ENCODE measurements at places on chromosomes 6 and 20. TPM values are rescaled to one million over a fixed set of nuclear protein-coding genes. Genes with fewer than 3 reads are reported as not detected.
A peak's percentile ranks its signal among the peaks of the same experiment; 100 is the strongest.

- DNase-seq: peak; percentile 29
- H3K36me3 ChIP-seq: no peaks in the 10 kb centered on the region
- H3K4me3 ChIP-seq: no peak overlapping the region
- peaks cover 5% of the 10 kb centered on the region for H3K4me1 ChIP-seq
- H3K27ac ChIP-seq: no peak overlapping the region
- peaks cover 9% of the 10 kb centered on the region for H3K27me3 ChIP-seq
Observed at GRCh38 chr6:1586256-1586655, 23.5 kb upstream of the FOXC1 start.

DNA sequence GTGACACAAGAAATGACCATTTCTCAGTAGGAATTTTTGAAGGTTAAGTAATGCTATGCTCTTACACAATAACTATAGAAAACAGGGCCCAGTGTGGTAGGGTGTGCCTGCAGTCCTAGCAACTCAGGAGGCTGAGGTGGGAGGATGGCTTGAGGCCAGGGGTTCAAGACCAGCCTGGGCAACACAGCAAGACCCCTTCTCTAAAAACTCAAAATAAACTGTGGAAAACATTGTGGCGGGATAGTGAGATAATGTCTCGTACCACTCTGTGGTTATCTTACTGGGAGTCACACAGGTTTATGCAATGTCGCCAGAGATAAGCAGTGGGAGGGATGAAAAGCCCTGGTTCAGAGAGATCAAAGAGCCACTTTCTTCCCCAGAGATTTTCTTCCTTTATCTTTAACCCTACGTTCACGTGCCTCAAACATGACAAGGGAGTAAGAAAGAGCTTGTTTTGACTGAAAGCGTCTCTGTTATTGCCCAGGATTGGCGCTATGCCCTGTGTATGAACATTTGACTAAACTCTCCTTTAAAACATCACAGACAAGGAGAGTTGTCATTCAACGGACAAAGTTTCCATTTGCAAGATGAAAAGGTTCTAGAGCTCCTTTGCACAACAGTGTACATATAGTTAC, 13.9 kb downstream of the GCM1 start:
- H3K27me3 ChIP-seq: no peaks in the 10 kb centered on the region
- H3K27ac ChIP-seq: no peak overlapping the region
- DNase-seq: no peak
- no peak overlapping the region for H3K4me3 ChIP-seq
- peaks cover 5% of the 10 kb centered on the region for H3K4me1 ChIP-seq

Gene SCRT2
- not detected for total RNA-seq

DNA sequence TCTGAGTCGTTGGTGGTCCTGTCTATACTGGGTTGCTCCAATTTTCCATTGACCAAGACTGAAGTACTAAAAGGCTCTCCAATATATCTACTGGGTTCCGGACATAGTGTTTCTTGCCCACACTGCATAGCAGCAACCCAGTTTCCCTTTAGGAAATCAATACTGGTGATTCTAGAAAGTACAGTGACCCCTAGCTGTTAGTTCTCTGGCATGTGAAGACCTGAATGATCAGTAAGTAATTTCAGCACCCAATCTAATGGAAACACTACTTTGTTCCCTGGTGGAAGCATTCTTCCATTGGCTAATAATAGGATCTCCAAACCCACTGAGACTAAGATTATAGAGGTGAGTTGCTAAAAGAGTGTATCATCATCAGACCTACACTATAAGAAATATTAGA, 40.8 kb upstream of the STMND1 start:
- DNase-seq: no peak
- H3K36me3 ChIP-seq: no peaks in the 10 kb centered on the region
- H3K4me1 ChIP-seq: no peaks in the 10 kb centered on the region
- no peak overlapping the region for H3K27ac ChIP-seq
- peaks cover 9% of the 10 kb centered on the region for H3K27me3 ChIP-seq

- DNase-seq: no peak
- no peaks in the 10 kb centered on the region for H3K4me1 ChIP-seq
- H3K36me3 ChIP-seq: no peaks in the 10 kb centered on the region
- H3K27ac ChIP-seq: no peak overlapping the region
- H3K4me3 ChIP-seq: no peak overlapping the region
Observed at GRCh38 chr6:128743974-128744765, 138.8 kb upstream of the LAMA2 start.

GRCh38 chr20:380763-381580, 412 bp downstream of the TRIB3 start:
- peak overlapping the region; percentile 76 for H3K27ac ChIP-seq
- H3K27me3 ChIP-seq: peaks cover 21% of the 10 kb centered on the region
- DNase-seq: peak; percentile 75
- no peaks in the 10 kb centered on the region for H3K36me3 ChIP-seq

DNA sequence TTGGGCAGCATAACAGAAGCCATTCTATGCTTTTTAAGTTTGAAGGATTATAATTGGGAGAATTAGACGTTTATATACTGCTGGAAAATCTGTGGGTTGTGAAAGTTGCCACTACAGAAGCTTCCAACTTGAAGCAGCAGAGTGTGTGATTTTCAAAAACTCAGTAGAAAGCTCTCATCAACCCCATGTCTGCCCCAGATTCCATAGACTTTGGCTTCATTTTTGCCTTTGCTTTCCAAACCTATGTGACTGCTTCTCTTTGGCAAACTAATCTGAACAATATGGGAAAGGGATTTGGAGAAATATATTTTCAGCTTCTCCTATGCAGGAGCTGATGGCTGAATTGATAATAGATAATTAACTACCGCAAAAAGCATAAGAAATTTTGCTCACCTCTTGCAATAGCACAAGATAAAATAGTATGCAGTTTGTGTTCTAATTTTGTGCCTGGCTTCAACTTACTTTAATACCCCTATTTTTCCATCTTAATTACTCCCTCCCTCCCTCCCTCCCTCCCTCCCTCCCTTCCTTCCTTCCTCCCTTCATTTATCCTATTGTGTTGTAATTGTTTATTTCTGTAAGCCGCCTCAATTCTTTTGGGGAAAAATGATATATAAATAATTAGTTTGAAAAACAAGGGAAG, 214.1 kb upstream of the HS3ST5 start:
- DNase-seq: no peak
- peaks cover 13% of the 10 kb centered on the region for H3K4me1 ChIP-seq
- no peaks in the 10 kb centered on the region for H3K27me3 ChIP-seq
- H3K4me3 ChIP-seq: no peak overlapping the region
- H3K27ac ChIP-seq: no peak overlapping the region
- no peaks in the 10 kb centered on the region for H3K36me3 ChIP-seq

Gene MRPS18B
- total RNA-seq: 39.8 TPM

GRCh38 chr20:37396416-37397075, 50.6 kb downstream of the SRC start:
- peak overlapping the region; percentile 86 for H3K27ac ChIP-seq
- no peaks in the 10 kb centered on the region for H3K27me3 ChIP-seq
- DNase-seq: peak; percentile 90
- peaks cover 23% of the 10 kb centered on the region for H3K4me1 ChIP-seq
- H3K4me3 ChIP-seq: peak overlapping the region; percentile 76

Gene HBS1L
- total RNA-seq: 71.0 TPM

DNA sequence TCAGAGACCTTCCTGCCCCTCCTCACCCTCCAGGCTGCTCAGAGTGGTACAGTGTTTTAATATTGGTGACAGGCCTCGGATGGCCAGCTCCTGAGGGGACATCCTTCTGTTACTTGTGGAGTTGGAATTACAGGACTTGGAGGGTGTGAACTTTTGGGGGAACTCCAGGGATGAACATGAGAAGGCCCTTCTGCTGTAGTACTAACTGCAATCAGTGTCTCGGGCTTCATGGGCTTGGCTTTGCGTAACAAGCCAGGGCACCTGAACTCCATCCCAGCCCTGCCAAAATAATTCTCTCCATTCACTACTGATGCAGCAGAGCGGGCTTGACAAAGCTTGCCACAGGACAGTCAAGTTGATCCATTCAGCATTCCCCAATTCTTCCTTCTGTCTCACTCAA, 28.6 kb downstream of the SLC22A23 start:
- H3K4me3 ChIP-seq: no peak overlapping the region
- DNase-seq: no peak
- H3K27me3 ChIP-seq: no peaks in the 10 kb centered on the region
- H3K36me3 ChIP-seq: peaks cover 7% of the 10 kb centered on the region
- H3K4me1 ChIP-seq: peaks cover 66% of the 10 kb centered on the region
- H3K27ac ChIP-seq: peak overlapping the region; percentile 75

Gene THBD
- 1.5 TPM for total RNA-seq

DNA sequence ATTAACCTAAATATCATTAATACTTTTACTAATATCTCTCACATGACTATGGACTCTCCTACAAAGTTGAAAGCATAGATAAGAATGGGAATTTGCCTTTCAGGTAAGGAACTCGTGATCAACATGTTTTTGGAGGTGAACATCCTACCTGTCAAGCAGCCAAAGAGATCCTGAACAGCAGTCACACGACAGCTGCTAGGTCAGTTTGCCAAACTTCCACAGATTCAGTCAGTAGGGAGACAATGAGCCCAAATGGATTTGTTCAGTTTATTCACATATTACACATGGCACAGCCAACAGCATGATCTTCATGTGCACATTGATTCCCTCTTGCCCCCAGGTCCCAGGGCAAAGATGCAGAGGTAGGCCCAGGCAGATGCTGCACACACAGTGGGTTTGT, 86.1 kb upstream of the LOC128125822 start:
- H3K4me1 ChIP-seq: no peaks in the 10 kb centered on the region
- H3K36me3 ChIP-seq: no peaks in the 10 kb centered on the region
- peaks cover 37% of the 10 kb centered on the region for H3K27me3 ChIP-seq
- no peak overlapping the region for H3K4me3 ChIP-seq

- peak overlapping the region; percentile 65 for H3K27ac ChIP-seq
- no peaks in the 10 kb centered on the region for H3K27me3 ChIP-seq
- H3K4me1 ChIP-seq: peaks cover 51% of the 10 kb centered on the region
- DNase-seq: no peak
- H3K4me3 ChIP-seq: peak overlapping the region; percentile 30
Observed at GRCh38 chr6:47484616-47485015, 7.0 kb downstream of the CD2AP start.

Gene CRISP3
- 120 TPM for total RNA-seq

GRCh38 chr6:43658161-43658560, 13.3 kb downstream of the RSPH9 start:
- H3K27ac ChIP-seq: no peak overlapping the region
- no peak for DNase-seq
- H3K27me3 ChIP-seq: no peaks in the 10 kb centered on the region

DNA sequence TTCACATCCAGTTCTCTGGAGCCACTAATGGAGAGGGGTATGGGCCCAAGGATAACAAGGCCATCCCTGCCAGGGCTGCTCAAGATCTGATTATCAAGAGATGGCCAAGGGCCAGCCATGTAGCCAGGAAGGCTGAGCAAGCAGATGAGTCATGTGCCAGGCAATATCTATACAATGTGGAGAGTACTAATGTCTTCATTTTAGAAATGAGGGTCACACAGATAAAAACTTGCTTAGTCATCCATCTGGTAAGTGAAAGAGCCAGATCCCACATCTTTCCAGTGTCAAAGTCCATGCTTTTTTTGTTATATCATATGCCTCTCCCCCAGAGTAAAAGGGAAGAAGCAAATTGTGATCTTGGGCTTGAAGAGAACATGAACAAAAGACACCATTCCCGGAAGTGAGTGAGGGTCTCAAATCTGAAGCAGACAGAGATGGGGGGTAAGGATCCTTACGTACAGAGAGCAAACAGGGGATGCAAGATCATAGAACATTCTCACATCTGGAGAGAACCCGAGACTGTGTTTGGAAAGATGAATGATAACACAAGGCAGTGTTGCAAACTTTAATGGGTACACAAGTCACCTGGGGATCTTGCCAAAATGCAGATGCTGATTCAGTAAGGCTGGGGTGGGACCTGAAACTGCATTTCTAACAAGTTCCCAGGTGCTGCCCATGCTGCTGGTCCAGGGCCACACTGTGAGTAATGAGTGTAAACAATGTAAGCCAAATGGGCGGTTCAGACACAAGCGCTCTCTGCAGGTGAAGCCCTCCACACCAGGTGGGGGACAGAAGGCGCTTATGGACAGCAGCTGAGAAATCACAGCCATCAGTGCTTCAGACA, 20.0 kb upstream of the GSTA3 start:
- no peak overlapping the region for H3K27ac ChIP-seq
- no peak overlapping the region for H3K4me3 ChIP-seq
- no peaks in the 10 kb centered on the region for H3K27me3 ChIP-seq
- no peaks in the 10 kb centered on the region for H3K36me3 ChIP-seq
- DNase-seq: no peak

- no peak overlapping the region for H3K27ac ChIP-seq
- no peak overlapping the region for H3K4me3 ChIP-seq
Observed at GRCh38 chr6:149147195-149147594, 170.3 kb upstream of the TAB2 start.

Gene SOX18
- total RNA-seq: 0.72 TPM

DNA sequence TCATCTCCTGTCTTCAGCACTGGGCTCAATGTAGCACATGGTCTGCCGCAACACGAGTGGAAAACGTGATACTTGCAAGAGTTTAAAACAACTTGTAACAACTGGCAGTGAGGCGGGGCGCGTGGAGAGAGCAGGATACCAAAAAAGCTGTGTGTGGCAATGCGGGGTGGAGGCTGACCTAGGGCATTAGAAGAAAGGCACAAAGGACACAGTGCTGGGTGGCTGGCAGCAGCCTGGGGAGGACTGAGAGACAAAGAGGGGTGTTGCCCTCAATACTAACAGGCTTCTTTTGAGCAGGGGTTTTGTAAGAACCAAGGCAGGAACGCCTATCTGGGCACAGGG, 1.5 kb upstream of the GFOD1 start:
- no peak for DNase-seq
- no peak overlapping the region for H3K27ac ChIP-seq
- peak overlapping the region; percentile 92 for H3K4me3 ChIP-seq
- H3K4me1 ChIP-seq: peaks cover 18% of the 10 kb centered on the region
- H3K36me3 ChIP-seq: no peaks in the 10 kb centered on the region
- peaks cover 31% of the 10 kb centered on the region for H3K27me3 ChIP-seq

DNA sequence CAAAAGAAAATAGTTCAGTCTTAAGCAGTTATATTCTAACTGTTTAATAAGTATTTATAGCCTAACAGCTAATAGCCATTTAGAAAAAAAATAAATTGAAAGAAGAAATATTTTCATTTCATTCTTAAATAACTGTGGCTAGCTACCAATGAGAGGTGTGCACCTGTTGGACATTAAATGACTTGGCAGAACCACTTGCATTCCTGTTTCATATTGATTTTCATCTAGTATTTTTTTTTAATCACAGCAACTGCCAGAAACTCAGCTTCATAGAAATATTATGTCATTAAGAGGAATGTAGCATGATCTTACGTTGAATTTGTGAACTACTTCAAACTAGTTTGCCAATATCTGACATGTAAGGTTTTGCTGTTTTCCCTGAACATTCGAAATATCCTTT, 10.1 kb downstream of the NAA20 start:
- peaks cover 5% of the 10 kb centered on the region for H3K4me1 ChIP-seq
- H3K4me3 ChIP-seq: no peak overlapping the region
- H3K36me3 ChIP-seq: peaks cover 24% of the 10 kb centered on the region
- no peak overlapping the region for H3K27ac ChIP-seq

- no peak overlapping the region for H3K4me3 ChIP-seq
- no peaks in the 10 kb centered on the region for H3K36me3 ChIP-seq
- H3K27me3 ChIP-seq: peaks cover 18% of the 10 kb centered on the region
- H3K27ac ChIP-seq: peak overlapping the region; percentile 24
Observed at GRCh38 chr6:26598267-26598666, 1.5 kb downstream of the ABT1 start.

GRCh38 chr6:36725581-36725980, 28.0 kb downstream of the RAB44 start:
- no peak overlapping the region for H3K4me3 ChIP-seq
- H3K27me3 ChIP-seq: no peaks in the 10 kb centered on the region
- H3K36me3 ChIP-seq: no peaks in the 10 kb centered on the region
- H3K27ac ChIP-seq: peak overlapping the region; percentile 36
- no peak for DNase-seq
- H3K4me1 ChIP-seq: peaks cover 37% of the 10 kb centered on the region

GRCh38 chr6:33576668-33577067, 3.4 kb downstream of the BAK1 start:
- H3K36me3 ChIP-seq: no peaks in the 10 kb centered on the region
- no peaks in the 10 kb centered on the region for H3K27me3 ChIP-seq
- H3K27ac ChIP-seq: no peak overlapping the region
- H3K4me3 ChIP-seq: peak overlapping the region; percentile 45

Data from type B pancreatic cell (in vitro differentiated cells).